ENCODE measurements at places on chromosomes 5 and 9.

GRCh38 chr9:105661011-105661410 lies 1.2 kb upstream of the TAL2 start:
- DNase-seq: no peak

GRCh38 chr9:5922192-5922591 lies 31.5 kb downstream of the MLANA start:
- DNase-seq: no peak

- DNase-seq: no peak
Observed at GRCh38 chr5:80288177-80288576, 31.6 kb upstream of the SPZ1 start.

GRCh38 chr9:38373679-38374078 lies 18.8 kb upstream of the ALDH1B1 start:
- no peak for DNase-seq

GRCh38 chr5:10596310-10596703 lies 32.4 kb downstream of the ANKRD33B start:
- DNase-seq: no peak

- DNase-seq: no peak
Observed at GRCh38 chr9:77605449-77606220, 42.5 kb downstream of the GNA14 start.

DNA sequence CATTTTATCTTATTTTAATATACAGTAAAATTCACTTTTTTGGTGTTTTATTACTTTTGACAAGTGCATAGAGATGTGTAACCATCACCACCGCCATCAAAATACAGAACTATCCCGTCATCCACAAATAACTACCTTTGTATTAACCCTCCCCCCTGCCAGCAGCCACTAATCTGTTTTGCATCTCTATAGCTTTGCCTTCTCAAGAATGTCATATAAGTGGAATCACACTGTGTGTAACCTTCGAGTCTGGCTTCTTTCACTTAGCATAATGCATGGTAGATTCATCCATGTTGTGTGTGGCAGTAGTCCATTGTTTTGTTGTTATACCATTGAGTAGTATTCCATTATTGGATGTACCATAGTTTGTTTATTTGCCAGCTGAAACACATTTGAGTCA lies 98.8 kb downstream of the BOD1 start:
- DNase-seq: no peak

- DNase-seq: no peak
Observed at GRCh38 chr5:23146183-23146582, 293.0 kb upstream of the CDH12 start.

GRCh38 chr9:76572151-76572550 lies 113.2 kb downstream of the GCNT1 start:
- no peak for DNase-seq

GRCh38 chr5:179322071-179323025 lies 22.9 kb downstream of the ADAMTS2 start:
- peak; percentile 41 for DNase-seq

GRCh38 chr5:140245926-140246325 lies 57.0 kb downstream of the PFDN1 start:
- DNase-seq: no peak

DNA sequence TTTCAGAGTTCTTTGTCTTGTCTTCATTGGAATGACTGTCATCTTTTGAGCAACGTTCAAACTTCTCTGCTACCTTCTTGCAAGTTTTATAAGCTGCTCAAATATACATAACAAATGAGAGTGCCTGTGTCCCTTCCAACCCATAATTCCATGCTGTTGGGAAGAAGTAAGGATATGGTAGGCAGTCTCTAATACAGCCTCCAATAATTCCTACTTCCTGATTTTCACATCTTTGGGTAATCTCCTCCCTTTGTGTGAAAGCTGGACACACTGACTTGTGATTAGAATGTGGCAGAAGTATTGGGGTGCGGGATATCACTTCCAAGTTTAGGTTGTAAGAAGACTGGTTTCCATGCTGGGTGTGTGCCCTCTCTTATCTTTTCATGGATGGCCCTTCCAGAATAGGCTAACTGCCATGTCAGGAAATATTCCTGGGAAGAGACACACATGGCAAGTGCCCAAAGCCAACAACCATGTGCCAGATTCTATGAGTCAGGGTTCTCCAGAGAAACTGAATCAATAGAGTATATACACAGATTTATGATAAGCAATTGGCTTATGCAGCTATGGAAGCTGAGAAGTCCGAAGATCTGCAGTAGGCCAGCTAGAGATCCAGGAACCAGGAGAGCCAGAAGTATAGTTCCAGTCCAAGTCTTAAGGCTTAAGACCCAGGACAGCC lies 531.3 kb downstream of the NTRK2 start:
- DNase-seq: peak; percentile 42

DNA sequence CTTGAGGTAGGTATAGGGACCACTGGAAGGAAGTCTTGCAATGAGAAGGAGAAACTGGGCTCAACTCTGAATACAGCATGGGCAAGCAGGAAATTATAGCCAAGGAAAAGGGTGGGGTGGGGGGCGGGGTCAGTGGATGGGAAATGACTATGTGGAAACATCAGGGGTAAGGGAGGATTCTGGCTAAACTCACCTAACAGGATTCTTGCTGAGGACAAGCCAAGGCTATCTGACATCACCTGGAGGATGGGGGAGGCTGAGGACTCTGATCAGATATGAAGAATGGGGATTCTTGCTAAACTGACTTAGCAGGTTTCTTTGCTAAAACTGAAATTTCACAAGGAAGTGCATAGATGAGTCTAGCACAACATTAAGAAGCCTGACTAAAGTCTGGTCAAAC lies 40.8 kb downstream of the CTSL start:
- no peak for DNase-seq

- DNase-seq: no peak
Observed at GRCh38 chr5:78758169-78758839, 109.7 kb upstream of the LHFPL2 start.

GRCh38 chr9:110447476-110447875 lies 109.8 kb upstream of the TXNDC8 start:
- DNase-seq: no peak

GRCh38 chr5:103541569-103541968 lies 21.0 kb downstream of the NUDT12 start:
- DNase-seq: no peak

GRCh38 chr5:146428658-146429057 lies 18.5 kb upstream of the TCERG1 start:
- no peak for DNase-seq

- DNase-seq: no peak
Observed at GRCh38 chr9:96661711-96662110, 6.6 kb upstream of the PRXL2C start.

DNA sequence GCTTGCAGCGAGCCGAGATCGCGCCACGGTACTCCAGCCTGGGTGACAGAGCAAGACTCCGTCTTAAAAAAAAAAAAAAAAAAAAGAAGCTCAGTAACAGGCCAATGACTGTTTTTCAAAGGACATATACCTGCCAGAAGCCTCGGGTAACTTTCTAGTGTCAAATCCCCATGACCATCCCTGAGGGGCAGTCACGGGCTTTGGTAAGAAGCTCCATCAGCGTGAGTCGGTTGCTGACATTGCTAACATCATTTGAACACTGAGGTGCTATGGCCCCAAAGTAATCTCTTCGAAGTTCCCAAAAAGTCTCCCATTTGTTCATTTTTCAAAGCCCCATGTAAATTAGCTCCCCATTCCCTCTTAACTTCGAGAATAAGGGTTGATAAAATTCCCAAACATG lies 11.6 kb downstream of the NAIP start:
- no peak for DNase-seq

- no peak for DNase-seq
Observed at GRCh38 chr9:69744688-69745380, 15.0 kb downstream of the PTAR1 start.

DNA sequence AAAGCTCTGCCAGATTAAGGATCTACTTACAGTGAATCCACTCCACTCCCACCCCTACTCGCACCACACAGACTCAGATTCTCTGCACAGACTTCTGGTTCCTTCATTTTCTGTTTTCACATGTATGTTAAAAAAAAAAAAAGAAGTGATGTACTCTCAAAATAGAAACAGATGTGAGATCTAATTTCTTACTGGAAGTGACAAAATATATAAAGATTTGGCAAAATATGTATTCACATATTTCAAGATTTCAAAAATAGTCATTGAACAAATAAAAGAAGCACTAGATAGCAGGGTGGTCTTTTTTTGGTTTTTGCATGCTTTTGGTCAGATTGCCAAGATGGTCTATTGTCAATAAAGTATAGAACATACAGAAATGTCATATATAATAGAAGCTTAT lies 379.2 kb downstream of the TMEM167A start:
- no peak for DNase-seq

GRCh38 chr5:15037247-15037908 lies 165.8 kb upstream of the ANKH start:
- no peak for DNase-seq

GRCh38 chr5:75331-76320 lies 16.3 kb upstream of the PLEKHG4B start:
- DNase-seq: no peak

DNA sequence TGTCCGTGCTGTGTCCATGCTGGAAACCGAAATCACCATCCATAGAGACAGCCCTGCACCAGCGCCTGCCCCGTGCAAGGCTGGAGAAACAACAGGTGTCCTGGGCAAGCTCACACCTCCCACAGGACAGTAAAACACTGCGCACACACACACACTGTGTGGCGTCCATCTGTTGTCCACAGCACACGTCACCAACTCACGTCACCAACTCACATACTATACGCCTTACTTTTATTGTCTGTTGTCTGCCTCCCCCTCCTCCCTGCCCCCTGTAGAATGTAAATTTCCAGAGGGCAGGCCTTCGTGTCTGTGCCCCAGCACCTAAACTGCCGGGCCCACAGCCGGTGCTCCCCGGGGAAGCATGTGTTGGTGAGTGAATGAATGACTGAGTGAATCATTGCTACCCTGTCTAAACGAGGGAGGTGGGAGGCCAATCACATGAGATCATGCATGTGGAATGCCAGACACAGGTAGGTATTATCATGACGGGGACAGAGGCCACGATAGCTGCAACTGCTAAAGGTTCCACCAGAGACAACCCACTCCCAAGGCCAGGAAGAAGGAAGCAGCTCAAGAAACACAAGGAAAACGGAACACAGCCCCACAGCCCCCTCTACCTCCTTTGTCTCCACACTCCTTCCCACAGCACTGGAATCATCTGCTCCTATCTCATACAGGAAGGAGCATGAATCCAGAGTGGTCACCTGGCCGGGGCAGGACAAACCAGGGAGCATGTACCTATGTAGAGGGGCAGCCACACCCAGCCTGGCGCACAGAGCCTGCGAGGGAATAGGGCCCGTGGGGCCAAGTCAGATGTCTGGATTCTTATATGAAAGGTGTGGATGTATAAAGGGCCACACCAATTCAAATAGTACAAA lies 41.9 kb downstream of the STK10 start:
- no peak for DNase-seq

GRCh38 chr5:173781816-173782670 lies 106.1 kb upstream of the CPEB4 start:
- peak; percentile 88 for DNase-seq

DNA sequence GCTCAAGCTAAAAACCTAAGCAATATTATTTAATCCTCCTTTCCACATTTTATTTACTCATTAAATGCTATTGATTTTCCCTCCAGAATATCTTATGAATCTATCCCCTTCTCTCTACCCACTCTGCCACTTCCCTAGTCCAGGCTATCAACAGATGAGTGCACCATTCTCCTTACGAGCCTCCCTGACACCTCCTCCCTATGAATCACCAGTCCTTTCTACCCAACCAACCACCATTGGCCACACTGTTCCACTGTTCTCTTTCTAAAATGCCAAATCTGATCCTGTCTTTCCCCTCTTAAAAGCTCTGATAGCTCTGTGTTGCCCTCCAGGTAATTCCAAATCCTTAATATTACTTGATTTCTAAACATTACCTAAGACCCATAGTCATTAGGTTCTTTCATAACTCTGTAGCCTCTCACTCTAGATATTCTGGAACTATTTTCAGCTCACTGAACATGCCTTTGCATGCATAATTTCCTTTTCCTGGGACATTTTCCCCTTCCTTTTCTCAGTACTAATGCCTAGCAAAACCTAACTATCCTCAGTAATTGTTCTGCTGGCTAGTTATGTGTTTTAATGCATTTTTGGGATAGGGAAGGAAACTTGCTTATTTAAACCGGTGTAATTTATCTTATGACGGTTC lies 126.3 kb downstream of the UNC13B start:
- DNase-seq: no peak

DNA sequence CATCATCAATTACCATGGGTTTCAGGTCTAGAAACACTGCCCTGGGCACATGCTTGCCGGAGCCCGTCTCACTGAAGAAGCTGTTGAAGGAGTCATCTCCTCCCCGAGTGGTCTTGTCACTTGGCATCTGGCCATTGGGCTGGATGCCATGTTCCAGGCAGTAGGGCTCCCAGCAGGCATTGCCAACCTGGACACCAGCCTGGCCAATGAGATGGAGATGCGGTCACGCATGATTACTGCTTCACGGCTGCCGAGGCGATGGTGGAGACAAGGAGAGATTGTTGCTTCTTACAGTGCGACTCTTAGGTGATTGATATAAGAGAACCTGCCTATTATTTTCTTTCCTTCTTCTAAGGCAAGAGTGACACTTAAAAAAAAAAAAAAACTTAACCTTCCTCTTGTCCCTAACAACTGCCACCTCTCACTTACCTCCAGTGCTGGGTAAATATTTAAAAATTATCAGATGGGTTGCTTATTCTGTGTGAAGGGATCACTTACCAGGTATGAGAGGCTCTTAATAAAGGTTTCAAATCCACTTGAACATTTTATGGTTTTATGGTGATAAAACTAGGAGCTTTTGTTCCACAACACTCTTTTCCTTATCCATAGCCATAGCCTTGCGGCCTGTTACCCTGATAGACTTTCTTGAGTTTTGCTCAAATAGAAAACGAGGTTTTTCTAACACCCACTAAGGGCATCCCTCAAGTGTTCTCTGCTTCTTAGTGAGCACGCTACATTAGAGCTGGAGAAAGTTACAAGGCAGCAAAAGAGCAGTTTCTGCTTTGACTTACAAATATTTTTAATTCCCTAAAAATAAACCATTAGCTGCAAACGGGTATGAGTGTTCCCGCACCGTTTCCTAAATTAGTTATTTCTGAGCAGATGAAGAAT lies 41.2 kb downstream of the NIM1K start:
- DNase-seq: no peak

- peak; percentile 49 for DNase-seq
Observed at GRCh38 chr5:31663519-31663918, 24.6 kb downstream of the PDZD2 start.

- no peak for DNase-seq
Observed at GRCh38 chr5:58066076-58066475, 393.8 kb downstream of the PLK2 start.

GRCh38 chr5:139660105-139660922 lies 12.2 kb downstream of the CXXC5 start:
- DNase-seq: peak; percentile 77

DNA sequence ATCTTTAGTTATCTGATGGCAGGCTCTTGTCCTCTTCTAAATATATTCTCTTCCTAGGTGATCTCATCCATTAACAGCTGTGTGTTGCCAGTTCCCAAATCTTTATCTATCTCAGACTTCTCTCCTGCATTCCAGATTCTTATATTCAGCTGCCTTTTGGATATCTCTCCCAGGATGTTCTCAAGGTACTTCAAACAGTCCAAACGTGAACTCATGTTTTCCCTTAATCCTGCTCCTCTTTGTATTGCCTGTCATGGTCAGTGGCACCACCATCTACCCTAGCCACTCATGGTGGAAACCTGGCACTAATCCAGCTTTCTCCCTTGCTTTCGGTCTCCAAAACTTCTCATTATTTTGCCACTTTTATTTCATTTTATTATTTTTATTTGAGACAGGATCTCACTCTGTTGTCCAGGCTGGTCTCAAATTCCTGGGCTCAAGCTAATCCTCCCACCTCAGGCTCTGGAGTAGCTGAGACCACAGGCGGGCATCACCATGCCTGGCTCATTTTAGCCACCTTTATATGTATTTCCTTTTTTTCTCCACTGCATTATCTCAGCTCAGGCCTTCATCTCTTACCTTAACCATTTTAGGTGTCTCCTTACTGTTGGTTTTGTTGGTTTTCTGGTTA lies 3.8 kb downstream of the ZFYVE16 start:
- no peak for DNase-seq

All from left cardiac atrium (tissue), 4 donors.